ENCODE measurements at places on chromosomes 11 and 22.

- no peak for DNase-seq
Measured at GRCh38 chr11:117664897-117665296, 132.1 kb downstream of the DSCAML1 start.

DNA sequence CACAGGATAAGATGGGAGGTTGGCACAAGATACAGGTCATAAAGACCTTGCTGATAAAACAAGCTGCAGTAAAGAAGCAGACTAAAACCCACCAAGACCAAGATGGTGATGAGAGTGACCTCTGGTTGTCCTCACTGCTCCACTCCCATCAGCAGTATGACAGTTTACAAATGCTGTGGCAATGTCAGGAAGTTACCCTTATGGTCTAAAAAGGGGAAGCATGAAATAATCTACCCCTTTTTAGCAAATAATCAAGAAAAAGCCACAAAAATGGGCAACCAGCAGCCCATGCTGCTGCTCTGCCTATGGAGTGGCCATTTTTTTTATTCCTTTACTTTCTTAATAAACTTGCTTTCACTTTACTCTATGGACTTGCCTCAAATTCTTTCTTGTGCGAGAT lies 8.7 kb upstream of the PIWIL4 start:
- no peak for DNase-seq

DNA sequence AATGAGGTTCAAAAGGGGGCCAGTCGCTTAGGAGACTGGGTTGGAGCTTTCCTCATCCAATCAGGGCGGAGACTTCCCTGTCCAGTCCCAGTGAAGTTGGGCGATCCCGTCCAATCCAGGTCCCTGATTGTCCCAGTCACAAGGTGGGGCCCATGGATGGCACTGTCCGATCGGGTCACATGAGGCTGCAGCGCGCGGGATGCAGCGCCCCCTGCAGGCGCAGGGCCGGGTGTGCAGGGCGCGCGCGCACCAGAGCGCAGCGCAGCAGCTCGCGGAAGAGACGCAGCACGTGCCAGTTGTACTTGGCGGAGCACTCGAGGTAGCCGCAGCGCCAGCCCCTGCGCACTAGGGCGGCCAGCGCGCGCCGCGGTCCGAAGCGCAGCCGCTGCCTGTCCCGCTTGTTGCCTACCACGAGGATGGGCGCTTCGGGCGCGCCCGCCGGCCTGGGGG lies 2.3 kb downstream of the RASL10A start:
- peak; percentile 47 for DNase-seq

DNA sequence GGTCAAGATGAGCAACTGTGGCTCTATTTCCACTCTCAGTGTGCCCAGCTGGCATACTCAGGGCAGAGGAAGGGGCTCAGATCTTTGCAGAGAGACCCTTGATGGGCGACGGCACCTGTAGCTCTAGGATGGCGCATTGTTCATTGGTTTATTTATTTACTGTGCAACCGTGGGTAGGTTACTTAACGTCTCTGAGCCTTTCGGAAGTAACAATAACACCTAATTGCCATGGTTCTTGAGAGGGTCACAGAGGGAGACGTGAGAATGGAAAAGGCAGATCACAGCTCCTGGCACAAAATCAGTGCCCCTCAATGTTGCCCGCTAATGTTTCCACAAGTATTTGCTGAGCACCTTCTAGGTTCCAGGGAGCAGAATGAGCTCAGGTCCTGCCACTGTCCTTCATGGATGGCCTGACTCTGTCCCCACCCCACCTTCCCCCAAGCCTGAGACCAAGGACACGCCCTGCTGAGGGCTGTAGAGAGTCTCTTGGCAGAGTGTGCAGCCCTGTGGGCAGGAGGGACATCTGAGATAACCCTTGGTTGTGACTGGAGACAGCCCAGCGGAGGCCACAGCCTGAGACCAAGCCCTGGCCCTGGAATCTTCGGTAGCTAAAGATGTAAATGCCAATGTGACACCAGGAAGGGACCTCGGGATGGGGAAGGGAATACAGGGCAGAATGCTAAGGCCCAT lies 780 bp upstream of the ALDH3B2 start:
- no peak for DNase-seq

GRCh38 chr11:117414724-117415123 lies 87.1 kb downstream of the CEP164 start:
- no peak for DNase-seq

DNA sequence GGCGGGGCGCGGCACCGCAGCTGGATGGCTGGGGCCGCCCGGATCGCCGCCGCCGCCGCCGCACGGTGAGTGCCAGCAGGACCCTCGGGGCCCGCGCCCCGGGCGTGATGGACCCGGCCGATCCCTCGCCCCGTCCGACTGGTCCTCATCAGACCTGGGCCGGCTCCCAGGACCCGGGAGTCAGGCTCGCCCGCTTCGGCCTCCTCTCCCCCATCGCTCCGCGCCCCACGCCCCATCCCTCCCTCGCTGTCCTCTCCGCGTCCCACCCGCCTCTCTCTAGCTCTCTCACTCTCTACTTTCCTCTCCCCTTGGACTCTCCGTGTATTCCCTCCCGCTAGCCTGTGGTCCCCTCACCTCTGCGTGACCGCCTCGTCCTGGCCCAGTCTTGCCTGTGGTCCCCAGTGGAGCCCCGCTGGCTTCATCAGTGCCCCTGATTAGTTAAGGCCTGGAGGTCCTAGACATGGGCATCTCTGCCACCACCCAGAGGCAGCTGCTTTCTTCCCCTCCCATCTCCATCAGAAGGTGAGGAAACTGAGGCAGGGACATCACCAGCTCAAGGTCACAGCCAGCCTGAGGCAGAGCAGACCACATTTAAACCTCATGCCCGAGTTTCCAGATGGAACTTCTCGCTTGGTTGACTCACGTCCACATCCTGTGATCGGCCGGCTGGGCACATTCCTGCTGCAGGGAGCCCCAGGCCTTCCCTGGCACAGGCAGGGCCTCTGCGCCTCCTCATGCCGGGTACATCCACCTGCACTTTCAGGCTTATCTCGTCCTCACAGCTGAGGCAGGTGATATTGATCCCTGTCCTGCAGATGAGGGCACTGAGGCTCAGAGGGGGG lies 429 bp downstream of the SLC39A13 start:
- no peak for DNase-seq

DNA sequence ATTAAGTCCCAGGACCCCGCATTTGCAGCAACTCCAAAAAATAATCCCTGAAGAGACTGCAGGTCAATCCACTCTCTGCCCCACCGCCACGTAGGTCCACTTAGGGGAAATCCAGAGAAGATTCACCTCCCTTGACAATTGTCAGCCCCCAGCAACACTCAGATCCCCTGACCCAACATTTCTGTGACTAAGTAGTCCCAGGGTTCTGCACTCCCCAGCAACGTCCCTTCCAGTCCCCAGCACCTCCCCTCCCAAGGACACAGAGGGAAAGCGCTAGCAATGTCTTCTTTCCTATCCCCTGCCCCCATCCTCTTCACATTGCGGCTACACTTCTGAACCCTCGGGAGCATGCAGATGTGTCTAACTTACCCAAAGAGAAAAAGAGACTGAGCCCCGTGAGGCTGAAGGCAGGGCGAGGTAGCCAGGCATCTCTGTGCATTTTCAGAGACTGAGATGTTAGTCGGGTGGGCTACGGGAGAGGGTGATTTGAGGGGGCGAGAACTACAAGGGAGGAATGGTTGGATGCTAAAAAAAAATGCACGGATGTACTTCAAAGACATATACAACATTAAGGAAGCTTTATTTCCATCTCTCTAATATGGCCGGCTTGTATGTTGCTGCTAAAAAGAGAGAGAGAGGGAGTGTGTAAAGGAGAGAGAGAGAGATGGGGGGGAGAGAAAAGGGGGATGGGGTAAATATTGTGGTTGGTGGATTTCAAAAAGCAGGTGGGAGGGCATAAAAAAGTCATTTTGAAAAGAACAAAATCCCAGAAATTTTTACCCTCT lies at the start of gene SCN2B:
SCN2B (minus strand) TSS at position 647 of the 785 bp plus-strand sequence; CDS start at position 439, 208 bp downstream.
- no peak for DNase-seq

GRCh38 chr11:115462004-115462541 lies 42.1 kb downstream of the CADM1 start:
- DNase-seq: no peak

DNA sequence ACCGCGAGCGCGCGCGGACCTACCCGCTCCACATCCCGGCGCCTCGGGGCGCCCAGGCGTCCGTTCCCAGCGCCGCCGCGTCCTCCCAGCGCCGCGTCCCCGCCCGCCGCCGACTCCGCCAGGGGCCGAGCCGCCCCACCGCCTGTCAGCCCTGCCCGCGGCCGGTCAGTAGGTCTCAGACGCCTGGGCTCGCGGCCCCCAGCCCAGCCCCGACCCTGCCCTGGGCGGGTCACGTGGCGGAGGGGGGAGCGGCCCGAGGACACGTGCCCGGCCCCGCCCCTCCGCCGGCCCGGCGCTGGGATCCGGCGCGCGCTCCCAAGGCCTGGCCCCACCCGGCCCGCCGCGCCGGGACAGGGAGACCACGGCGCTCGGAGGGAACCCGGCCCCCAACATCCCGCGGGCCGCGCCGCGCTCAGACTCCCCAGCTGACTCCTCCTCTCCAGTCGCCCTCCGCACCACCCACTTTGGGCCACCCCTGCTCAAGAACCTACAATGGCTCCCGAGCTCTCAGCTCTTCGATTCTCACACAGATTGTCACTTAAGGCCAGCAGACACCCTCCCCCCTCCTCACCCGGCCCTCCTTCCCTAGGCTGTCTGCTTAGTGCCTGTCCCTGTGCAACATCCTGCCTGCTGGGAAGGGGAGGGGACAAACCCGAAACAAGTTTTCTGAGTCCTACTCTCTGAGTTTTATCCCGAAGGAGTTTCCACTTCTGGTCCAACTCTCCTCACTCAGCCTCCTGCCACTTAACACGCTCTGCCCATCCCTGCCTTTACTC lies at the start of gene RAB3IL1:
RAB3IL1 (minus strand) TSS at position 233 of the 776 bp plus-strand sequence; CDS start at position 34, 199 bp downstream.
- peak; percentile 27 for DNase-seq

GRCh38 chr11:34190192-34191139 lies 85.0 kb downstream of the NAT10 start:
- DNase-seq: no peak

DNA sequence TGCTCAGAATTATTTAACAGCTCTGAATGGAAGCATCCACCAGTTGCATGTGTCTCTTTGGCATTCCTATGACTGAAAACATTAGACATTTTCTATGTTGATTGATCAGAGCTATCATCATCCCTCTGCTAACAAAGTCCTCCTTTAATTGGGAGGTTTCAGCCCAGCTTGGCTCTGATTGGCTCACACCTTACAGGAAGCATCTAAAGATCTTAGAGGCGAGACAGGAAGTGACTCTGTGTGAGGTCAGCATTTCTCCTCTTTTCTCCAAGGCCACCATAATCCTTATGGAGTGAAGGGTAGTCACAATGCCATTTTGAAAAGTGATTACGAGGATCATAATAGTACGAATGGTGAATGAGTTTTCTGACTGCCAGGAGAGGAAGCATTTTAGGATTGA lies 260.8 kb downstream of the MIAT start:
- no peak for DNase-seq

- no peak for DNase-seq
Measured at GRCh38 chr22:38449776-38450175, 5.2 kb downstream of the KCNJ4 start.

- DNase-seq: peak; percentile 60
Measured at GRCh38 chr22:46069521-46070214, 80.7 kb upstream of the PPARA start.

- no peak for DNase-seq
Measured at GRCh38 chr11:6502382-6502781, 5.3 kb downstream of the DNHD1 start.

GRCh38 chr22:46350121-46350520 lies 14.6 kb downstream of the TRMU start:
- no peak for DNase-seq
